ENCODE measurements at places on chromosomes 5 and 9.

DNA sequence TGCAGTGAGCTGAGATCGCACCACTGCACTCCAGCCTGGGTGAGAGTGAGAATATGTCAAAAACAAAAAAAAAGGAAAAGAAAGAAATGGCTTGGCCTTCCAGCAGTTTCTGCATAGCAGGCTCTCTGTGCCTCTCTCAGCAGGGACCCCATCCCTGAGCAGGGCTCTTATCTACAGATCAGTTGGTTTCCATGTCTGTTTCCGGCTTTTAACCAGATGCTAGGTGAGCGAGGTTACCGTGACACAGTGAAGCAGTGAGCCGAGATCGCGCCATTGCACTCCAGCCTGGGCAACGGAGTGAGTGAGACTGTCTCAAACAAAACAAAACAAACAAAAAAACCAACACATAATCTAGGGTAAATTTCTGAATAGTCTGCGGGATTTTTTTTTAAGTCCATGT is 51.4 kb downstream of the COL5A1 start:
- no peak for DNase-seq

DNA sequence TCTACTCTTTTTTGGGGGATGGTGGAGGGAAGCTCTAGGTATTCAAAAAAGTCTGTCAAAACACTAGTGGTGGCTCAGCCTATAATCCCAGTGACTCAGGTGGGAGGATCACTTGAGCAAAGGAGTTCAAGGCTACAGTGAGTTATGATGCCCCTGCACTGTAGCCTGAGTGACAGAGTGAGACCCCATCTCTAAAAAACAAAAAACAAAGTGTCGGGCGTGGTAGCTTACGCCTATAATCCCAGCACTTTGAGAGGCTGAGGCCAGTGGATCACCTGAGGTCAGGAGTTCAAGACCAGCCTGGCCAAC is 15.8 kb upstream of the SLC35D2 start:
- no peak for DNase-seq

DNA sequence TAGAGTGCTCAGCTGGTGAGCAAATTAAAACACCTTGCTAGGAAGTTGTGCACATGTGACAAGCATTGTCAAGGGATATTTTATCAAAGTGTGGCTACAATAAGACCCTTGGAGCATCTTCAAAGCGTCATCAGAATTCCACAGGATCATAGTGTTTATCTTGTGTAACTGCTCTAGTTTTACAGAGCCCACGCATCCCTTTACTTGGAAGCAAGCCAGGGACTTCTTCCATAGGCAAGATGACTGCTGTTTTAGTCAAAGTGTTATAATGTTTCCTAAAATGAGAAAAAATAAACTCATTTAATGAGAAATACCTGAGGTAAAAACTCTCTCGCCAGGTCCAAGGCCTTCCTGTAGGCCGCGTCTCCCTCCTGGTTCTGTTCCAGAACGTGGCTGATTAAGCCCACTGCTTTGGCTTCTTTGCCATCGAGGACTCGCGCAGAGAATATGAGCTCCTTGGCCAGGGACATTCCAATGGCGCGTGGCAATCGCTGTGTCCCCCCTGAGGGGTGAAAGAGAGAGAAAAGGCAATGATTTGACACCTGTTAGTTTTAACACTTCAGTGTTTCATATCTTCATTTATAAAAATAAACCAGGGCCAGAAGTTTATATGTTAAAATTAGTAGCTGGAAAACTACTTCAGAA is 141.1 kb downstream of the AUH start:
- DNase-seq: no peak

GRCh38 chr5:165227515-165227914 is 1722.1 kb downstream of the MAT2B start:
- DNase-seq: no peak

DNA sequence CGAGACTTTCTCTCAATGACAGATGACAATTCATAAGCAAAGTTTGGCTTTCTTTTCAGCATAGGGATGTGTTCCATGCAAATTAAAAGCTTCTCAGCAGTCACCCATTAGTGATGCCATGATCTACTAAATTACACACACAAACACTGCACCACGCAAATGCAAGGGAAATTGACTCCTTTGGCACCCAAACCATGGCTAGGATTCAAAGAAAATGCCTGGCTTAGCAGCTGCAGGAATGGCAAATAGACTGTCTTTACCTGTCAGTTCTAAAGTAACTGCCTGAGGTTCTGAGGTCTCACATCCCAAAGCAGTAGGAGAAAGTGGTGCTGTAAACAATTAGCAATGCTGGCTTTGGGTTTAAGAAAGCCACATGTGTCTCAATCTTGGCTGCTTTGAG is 108.6 kb upstream of the ATP10B start:
- DNase-seq: no peak

DNA sequence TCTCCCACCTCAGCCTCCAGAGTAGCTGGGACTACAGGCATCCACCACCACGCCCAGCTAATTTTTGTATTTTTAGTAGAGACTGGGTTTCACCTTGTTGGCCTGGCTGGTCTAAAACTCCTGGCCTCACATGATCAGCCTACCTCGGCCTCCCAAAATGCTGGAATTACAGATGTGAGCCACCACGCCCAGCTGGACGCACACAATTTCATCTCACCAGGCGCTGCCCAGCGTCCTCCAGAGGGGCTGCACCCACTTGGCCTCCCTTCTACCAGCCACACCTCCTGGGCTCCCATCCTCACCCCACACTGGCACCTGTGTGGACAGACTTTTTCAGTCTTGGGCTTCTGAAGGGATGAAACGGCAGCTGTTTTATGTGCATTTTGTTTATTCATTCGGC is 3.8 kb upstream of the EXOC3 start:
- DNase-seq: no peak

DNA sequence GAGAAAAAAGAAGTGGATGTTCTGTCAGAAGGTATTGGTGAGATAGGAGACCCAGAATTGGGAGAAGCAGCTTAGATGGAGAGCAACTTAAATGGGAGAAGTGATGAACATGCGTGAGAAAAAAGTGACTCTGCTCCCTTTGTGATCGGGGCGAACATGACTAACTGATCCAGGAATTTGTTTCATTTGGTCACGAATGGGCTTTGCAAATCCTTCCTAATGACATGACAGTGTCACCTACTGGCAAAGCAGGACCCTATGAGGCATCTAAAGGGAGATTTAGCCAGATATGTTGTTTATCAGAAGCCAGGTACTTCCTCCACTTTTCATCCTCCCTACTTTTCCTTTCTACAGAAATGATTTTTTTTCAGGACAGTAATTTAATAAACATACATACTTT is 787.4 kb upstream of the RGMB start:
- no peak for DNase-seq
